Glomerular endothelial cell (primary cell): ENCODE measurements at places on chromosomes 12 and 14. TPM values are rescaled to one million over a fixed set of nuclear protein-coding genes. Genes with fewer than 3 reads are reported as not detected.

Gene FGF6
- not detected in 2 replicates for total RNA-seq

Gene RBMS2
- 56.5 and 75.8 TPM in 2 replicates for total RNA-seq

Gene METTL17
- total RNA-seq, result 47.3 and 62.2 TPM in 2 replicates

Gene RFLNA
- total RNA-seq, result 0.41 and 0.87 TPM in 2 replicates

Gene CYP46A1
- 0.12 and 2.2 TPM in 2 replicates for total RNA-seq

Gene TMEM116
- 3.3 and 3.6 TPM in 2 replicates for total RNA-seq

Gene ZBTB1
- total RNA-seq, result 31.0 and 34.2 TPM in 2 replicates

Gene MMP19
- total RNA-seq, result 0.99 and 5.6 TPM in 2 replicates

Gene TMTC2
- total RNA-seq, result 6.2 and 8.8 TPM in 2 replicates

Gene AQP2
- not detected in 2 replicates for total RNA-seq

Gene FOXG1
- not detected in 2 replicates for total RNA-seq

Gene SCN8A
- 2.0 and 7.1 TPM in 2 replicates for total RNA-seq

Gene AVPR1A
- total RNA-seq, result not detected in 2 replicates

Gene ZFP36L1
- 159 and 219 TPM in 2 replicates for total RNA-seq

Gene KLRD1
- 0.05 and 0.06 TPM in 2 replicates for total RNA-seq

Gene GDF3
- total RNA-seq, result 0.53 and 0.78 TPM in 2 replicates

Gene CELA1
- not detected in 2 replicates for total RNA-seq

Gene NGB
- not detected in 2 replicates for total RNA-seq

Gene IL22
- not detected in 2 replicates for total RNA-seq

Gene OTUB2
- total RNA-seq, result 5.7 and 8.2 TPM in 2 replicates

Gene NTF3
- 0.39 TPM in 1 of 2 replicates, not detected in the other for total RNA-seq

Gene OR4E1
- total RNA-seq, result not detected in 2 replicates

Gene NRXN3
- total RNA-seq, result 0.92 and 4.8 TPM in 2 replicates

Gene LGALS3
- 38.2 and 61.0 TPM in 2 replicates for total RNA-seq

Gene RERGL
- total RNA-seq, result 1.1 TPM in 1 of 2 replicates, not detected in the other

Gene MSI1
- not detected in 2 replicates for total RNA-seq

Gene ZNF641
- 1.3 and 1.9 TPM in 2 replicates for total RNA-seq

Gene KLHL33
- total RNA-seq, result not detected in 2 replicates

Gene KLRC2
- not detected in 2 replicates for total RNA-seq

Gene SOX5
- total RNA-seq, result 1.5 and 2.2 TPM in 2 replicates

Gene FOXJ2
- 10.9 and 11.3 TPM in 2 replicates for total RNA-seq

Gene LRIG3
- total RNA-seq, result 19.9 and 34.7 TPM in 2 replicates

Gene DLGAP5
- total RNA-seq, result 7.4 and 8.9 TPM in 2 replicates
